NCI-H1048 (cell line): ENCODE measurements at places on chromosomes 11 and 22.

DNA sequence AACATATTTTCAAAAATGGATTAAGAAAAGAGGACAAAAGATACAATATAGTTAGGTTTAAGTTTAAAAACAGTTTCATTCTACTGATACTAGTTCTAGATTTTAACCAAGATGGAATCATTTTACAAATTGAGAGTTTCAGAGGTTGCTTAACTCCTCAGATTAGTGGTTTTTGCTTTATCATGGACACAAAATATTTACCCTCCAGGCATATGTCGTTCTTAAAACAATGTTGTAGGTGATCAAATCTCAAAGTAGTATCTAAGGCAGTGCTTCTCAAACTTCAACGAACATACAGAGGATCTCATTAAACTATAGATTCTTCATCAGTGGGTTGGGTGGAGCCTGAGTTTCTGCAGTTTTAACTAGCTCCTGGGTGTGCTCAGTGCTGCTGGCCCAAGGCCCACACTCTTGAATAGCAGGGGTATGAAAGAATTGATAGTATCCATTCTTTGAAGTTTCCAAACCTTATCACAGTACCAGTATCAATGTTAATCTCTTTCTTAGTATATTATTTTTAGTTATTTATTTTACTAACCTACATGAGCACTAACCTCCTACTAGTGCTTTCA lies 48.0 kb downstream of the YAP1 start:
- no peak for DNase-seq

DNA sequence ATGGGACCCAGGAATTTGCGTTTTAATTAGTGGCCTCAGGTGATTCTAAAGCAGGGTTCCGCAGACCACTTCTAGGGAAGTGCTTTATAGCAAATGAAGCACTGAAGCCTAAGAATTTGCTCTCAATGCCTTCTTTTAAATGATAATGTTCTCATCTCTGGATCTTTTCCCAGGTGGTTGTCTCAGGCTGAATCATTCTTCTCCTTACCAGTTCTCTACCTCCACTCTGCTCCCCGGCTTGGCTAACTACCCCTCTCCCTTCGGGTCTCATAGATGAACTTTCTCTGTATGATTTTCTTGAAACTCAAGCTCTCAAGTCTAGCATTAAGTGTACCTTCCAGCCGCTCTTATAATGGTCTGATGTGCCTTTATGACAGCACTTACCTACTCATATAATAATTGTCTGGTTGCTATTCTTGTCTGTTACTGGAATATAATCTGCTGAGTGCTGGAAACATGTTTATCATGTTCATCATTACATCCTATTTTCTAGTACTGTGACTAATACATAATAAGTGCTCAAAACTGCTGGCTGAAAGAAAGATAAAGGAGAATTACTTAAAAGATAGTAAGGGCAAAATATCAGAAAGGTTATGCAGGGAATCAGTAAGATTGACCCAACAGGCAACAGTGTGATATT lies 195.9 kb upstream of the SESN3 start:
- DNase-seq, result no peak

DNA sequence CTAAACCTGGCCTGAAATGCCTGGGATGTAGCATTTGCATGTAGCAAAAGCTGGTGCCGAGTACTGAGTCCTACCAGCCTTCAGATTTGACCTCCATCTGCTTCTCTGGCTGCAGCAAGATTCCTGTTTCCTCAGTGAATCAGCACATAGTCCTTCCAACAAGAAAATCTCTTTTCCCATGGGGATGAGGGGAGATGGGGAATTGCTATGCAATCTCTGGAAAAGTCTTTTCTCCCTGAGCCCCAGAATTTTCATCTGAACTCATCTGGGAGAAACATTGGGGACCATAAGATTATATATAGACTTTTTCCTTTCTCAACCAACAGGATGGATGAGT lies 32.0 kb upstream of the YWHAH start:
- no peak for DNase-seq

DNA sequence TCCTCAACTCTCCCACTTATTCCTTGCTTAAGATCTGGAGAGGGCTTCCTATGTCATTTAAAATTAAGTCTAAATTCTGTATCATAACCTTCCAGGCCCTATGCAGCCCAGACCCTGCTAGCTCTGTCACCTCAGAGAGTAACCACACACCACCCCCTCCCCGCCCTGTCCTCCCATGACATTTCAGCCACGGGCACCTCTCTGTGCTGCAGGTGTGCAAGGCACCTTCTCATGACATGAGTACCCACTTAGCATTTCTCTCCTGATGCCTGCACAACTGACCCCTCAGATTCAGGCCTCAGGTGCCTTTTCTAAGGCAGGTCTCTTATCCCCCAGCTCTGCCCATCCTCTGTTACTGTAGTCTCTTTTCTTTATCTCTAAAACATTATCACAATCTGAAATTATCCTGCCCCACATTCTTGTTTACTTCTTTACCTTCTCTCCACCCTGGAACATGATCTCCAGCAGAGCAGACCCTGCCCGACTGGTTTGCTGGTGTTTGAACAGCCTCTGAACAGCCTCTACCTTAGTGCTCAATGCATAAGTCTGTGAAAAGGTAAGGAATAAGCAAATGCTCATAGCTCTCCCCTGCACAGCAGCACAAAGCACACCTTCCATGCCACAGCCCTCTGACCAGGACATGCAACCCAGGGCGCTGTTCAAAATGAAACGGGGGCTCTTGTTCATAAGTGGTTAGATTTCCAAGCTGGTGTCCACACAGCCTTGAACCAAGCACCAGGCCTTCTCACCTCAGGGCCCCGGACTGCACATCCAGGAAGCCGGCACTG lies 196.1 kb upstream of the B3GAT1 start:
- DNase-seq, result no peak

- DNase-seq, result no peak
Observed at GRCh38 chr11:117239295-117239694, 6.8 kb downstream of the RNF214 start.

DNA sequence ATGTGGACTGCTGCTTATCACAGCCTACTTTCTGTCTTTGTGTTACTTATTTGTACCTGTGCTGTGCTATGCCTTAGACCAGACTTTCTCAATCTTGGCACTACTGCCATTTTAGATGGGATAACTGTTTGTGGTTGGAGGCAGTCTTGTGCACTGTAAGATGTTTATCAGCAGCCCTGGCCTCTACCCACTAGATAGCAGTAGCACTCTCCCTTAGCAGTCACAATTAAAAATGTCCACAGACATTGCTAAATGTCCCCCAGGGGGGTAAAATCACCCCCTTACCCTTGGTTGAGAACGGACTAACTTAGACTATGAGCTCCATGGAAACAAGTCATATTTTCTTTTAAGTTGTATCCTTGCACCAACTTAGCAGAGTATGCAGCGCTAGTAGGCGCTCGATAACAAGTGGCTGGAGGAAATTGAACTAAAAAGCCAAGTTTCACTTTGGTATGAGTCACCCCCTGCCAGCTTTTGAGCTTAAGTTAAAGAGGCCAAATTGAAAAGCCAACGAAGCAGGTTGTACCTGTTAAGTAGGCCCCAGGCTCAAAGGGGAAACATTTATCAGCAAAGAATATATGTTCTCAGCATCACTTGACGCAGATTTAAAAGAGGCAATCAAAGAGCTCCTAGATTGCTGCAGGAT lies 304.8 kb upstream of the SORL1-AS1 start:
- DNase-seq, result no peak
